ENCODE measurements at places on chromosomes 7 and 10.
A peak's percentile ranks its signal among the peaks of the same experiment; 100 is the strongest.

DNA sequence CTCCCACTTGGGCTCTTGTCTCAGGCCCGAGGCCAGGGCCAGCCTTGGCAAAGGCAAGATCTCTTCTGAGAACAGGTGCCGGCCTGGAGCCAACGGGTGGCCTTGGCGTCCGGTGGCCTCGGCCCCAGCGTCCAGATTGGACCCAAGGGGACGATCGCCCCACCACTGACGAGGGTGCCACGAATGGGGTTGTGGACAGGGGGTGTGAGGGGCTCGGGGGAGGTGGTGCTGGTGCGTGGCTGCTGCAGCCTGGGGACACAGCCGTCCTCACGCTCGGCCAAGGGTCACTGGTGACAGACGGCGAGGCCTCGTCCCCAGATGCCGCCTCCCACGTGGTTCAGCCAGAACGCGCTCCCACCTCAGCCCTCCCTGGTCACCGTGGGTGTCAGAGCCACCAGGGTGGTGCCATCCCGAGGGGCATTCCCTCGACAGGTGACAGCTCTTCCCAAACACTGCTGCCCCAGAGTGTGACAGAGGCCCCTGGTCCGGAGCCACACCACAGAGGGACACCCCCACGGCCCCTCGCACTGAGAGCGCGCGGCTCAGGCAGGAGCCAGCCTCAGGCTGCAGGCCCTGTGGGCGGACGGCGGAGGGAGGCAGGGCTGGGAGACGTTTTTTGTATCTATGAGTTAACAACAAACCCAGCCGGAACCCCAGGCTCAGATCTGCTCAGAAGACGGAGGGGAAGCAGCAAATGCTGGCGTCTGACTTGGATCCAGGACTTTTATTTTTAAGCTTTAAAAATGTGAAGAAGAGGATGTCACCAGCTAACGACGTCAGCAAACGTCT lies 18.5 kb upstream of the CFAP46 start:
- no peak for DNase-seq

DNA sequence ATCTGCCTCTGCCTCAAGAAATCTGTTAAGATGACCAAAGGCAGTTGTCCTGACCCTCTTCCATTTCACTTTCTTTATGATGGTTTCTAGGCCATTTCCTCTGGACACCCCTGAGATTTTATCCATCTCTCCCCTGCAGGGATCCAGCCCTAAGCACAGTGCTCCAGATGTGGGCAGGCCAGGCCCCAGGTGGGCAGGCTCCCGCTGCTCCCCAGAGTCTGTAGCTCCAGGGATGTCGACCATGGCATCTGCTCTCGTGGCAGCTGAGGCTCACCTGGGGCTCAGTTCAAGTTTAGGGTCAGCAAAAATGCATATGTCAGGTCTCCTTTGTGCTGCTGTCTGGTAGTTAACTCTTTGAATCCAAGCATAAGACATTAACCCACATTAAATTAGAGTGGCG lies 11.8 kb downstream of the CEP41 start:
- no peak for DNase-seq

DNA sequence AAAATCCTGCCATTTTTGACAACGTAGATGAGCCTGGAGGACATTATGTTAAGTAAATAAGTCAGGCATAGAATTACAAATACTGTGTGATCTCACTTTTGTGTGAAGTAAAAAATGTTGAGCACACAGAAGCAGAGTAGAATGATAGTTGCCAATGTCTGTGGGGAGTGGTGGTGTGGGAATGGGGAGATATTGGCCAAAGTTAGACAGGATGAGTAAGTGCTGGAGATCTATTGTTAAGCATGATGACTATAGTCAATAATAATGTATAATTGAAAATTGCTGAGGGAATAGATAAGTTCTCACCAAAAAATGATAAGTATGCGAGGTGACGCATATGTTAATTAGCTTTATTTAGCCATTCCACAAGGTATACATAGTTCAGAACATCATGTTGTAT lies 92.0 kb downstream of the GPR85 start:
- DNase-seq, result no peak

GRCh38 chr10:69359594-69359993 lies 57.1 kb downstream of the TACR2 start:
- DNase-seq, result no peak

DNA sequence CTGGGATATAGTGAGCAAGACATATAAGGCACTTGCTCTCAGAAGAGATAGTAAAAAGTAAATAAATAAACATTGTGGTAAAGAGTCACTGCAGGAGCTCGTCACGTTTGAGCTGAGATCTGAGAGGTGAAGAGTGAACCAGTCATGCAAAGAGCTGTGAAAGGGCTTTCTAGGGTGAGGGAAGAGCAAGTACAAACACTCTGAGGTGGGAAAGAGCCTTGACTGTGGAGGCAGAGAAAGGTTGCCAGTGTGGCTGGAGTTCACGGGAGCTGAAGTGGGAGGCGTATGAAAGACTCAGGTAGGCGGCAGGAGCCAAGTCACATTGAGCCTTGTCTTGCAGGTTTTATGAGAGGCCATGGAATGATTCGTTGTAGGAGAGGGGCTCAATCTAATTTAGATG lies 141.0 kb downstream of the C1GALT1 start:
- DNase-seq, result no peak

DNA sequence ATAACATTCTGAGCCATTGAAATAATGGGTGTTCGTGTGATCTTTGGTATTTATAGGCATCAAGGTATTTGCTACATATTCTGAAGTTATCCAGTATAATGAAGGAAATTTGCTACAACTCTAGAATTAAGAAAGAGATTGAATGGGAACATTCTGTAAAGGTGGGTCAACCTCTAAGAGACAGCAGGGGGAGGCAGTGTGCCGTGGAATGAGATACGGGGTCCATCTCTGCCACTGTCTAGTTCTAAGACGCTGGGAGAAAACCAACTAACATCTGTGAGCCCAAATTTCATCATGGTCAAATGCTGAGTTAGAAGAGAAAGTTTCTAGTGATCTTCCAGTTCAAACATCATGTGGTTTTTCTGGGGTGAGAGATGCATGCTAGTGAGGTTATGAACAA lies 368.9 kb downstream of the SORCS1 start:
- DNase-seq, result peak; percentile 90

DNA sequence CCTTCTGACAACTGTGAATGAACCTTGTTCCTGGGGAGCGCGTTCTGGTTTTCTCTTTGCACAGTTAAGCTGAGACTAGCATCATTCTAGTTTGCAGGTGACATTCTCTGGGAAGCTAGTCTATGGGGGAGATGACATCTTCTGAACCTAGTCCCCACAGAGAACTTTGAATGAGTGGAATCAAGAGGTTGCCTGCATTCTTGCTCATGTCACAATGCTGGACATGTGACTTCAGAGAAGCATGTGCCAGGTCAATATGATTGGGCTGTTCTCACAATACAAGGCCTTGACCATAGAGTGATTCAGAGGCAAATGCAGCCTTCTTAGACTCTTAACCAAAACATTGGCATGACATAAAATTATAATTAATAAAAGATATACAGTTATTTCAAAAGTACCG lies 22.1 kb downstream of the KLLN start:
- DNase-seq, result no peak

GRCh38 chr7:157403646-157404401 lies 67.0 kb downstream of the DNAJB6 start:
- no peak for DNase-seq

DNA sequence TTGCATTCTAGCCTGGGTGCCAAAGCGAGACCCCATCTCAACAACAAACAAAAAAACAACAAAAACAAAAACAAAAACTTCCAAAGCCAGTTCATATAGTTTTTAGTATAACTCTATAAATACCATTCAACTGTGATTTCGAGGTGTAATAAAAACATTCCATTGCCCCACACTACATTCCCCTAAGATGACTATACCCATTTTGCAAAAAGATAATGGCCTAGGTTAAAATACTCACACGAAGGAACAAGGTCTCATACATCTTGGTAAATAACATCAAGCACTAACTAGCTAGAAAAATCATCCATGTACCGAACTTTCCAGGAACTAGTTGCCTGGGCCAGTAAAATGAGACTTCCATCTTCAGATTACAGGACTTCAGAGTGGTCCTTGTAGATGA lies 55.4 kb downstream of the GLI3 start:
- DNase-seq, result no peak

DNA sequence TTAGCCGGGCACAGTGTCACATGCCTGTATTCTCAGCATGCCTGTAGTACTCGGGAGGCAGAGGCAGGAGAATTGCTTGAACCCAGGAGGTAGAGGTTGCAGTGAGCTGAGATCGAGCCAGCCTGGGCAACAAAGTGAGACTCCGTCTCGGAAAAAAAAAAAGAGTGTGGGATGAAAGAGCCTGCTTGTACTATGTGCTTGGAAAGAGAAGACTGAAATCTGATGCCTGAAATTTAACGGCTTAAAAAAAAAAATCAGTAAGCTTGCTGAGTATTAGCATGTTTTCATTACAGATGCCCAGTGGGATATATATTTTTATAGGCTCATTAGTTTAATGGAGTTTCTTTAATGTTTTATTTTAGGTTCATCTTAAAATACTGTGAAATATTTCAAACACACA lies 4.2 kb downstream of the NT5C2 start:
- DNase-seq, result no peak

DNA sequence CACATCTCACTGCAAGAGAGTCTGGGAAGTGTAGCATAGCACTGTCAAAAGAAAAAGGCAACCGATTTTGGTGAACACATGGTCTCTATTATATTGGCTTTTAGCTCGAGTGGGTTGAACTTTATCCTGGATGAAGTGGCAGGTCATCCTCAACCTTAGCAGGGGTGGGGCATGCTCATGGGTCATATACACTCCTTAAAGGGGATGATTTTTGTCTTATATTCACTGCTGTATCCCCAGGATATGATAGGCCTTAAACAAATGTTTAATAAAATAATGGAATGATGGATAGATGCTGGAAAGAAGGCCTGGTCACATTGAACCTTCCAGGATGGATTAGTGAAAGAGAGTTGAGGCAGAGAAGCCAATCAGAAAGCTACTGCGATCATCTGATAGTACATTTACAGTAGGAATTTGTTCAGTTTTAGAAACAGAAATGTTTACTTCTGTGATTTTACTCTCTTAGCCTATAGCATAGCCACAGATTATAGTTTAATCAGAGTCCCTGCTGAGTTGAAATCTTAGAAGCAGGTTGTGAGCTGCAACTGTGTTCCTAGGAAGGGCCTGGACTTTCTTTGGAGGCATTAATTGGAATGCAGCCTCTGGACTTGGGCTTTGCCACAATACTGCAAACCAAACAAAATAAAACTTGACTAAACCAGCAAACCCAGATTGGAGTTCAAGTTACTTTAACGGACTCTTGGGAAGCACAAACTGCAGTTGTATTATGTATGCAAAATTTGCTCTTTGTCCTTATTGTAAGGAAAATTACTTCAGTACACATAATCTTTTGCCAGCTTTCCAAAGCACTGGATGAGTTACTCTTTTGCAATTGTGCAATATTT lies 138.3 kb downstream of the BMPER start:
- no peak for DNase-seq

GRCh38 chr7:120005720-120006119 lies 267.3 kb upstream of the KCND2 start:
- no peak for DNase-seq

GRCh38 chr10:43292755-43293676 lies 26.2 kb upstream of the RASGEF1A start:
- DNase-seq, result peak; percentile 75

DNA sequence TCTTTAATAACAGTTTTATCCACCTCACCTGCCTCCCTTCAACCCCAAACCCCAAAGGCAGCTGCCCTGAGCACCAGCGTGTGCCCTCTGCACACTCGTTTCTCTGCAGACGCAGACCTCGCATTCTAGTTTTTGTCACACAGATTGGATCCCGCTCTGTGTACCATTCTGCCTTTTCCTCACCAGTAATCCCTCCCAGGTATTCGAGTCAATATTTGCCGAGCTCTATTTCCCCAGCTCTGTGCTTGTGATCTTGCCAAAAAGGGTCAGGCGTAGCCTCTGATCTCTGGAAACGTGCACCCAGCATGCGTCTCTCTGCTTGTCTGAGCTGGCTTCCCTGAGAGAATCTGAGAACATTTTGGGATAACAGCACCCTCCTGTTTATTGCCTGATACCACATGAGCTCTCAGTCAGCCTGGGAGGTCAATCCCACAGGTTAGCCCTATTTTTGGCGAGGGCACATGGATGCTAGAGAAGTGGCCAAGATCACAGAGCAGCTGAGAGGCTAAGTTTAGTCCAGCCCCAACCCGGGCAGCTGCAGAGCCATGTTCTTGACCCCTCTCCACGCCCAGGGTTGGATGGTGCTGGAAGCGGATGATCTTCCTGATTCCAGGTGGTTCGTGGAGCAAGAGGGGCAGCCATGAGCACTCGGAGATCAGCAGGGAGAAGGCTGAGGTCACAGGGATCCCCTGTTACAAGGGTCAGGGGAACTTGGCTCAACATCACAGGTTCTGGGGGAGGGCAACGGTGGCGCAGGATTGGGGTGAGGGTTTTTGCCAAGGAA lies 29.1 kb downstream of the FOXL3 start:
- DNase-seq, result no peak

GRCh38 chr10:7406712-7407333 lies 4.0 kb downstream of the SFMBT2 start:
- DNase-seq, result peak; percentile 71
